Activated CD4-positive, CD25-positive, alpha-beta regulatory T cell treated with anti-CD3 and anti-CD28 coated beads, Interleukin-2, amount 50 U/mL, for 24 hours (primary cell): ENCODE measurements at places on chromosomes 1 and 21.

DNA sequence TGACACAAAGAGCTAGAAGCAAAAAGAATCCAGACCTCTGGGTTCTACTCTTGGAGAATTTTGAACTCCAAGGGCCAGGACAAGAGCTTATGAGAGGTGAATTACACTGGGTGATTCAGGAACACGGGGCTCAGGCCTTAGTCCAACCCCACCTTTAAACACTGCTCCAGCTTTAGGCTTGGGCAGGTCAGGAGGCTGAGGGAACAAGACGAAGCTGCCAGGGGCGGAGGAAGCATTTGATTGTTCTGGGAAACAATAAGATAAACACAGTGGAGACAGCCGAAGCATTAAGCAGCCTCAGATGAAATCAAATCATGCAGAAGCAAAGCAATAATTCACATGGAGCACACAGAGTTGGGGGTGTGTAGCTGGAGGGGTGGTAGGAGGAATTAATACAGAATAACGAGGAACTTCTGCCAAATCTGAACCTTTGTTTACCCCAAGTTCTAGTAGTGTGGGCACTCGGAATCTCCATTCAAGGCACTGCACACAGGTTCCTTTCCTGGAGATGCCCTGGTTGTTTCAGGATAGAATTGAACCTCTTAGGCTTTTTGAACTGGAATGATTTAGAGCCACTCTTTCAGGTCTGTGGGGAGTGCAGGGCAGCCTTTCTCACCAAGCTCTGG, 93.2 kb downstream of the PLXNA2 start:
- ATAC-seq: no peak

DNA sequence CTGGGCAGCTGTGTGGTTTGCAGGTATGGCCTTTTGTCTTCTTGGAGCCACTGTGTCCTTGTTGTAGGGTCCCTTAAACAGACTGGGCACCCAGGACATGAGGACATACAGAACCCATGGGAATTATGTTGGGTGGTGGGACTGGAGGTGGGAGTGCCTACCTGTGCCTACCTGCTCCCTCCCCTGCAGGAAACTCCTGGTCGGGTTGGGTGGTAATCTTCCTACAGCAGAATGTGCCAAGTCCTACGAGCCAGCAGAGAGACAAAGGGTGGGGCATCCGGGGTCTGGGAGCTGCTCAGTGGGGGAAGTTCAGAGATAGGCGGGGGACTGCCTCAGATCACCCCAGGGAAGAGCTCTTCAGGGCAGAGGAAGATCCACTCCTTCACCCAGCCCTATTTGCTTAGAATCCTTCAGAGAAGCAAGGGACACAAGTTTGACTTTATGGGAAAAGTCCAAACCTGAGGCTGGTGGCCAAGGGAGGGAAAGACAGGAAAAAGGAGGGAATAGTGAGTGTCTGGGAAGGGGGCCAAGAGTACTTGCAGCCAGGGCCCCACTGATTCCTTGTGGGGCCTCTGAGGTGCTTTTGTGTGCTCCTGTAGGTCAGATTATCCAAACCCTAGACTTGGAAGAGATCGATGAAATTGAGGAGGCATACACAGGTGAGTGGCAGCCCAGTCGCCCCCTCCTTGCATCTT, 58.3 kb downstream of the KIF21B start:
- ATAC-seq: no peak

DNA sequence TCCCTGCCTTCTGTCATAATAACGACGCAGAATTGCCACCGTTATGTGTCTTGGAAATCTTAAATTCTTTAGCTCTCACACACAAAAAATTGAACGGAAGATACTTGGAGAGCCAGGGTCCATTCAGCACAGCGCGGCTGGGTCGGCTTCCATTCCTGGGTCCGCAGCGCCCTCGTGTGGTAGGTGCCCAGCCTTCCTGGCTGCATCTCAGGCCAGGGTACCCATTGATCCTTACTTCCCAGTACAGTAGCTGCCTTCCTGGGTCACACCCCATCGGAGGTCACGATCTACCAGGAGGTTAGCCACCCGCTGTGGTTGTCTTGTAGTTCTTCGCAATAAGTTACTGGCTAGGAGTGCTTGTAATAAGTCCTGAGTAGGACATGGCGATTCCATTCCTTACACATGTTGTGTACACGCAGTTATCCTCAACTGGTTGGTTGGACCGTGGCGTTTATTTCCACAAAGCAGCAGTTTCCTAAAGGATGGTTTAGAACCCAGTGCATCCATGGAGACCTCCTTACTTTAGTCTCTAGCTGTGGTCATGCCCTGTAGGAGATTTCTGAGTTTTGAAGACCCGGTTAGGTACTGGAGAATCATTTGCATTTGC, 9.9 kb upstream of the MTARC1 start:
- ATAC-seq: peak; percentile 51

GRCh38 chr1:921011-921837, 2.5 kb upstream of the SAMD11 start:
- ATAC-seq: peak; percentile 54

DNA sequence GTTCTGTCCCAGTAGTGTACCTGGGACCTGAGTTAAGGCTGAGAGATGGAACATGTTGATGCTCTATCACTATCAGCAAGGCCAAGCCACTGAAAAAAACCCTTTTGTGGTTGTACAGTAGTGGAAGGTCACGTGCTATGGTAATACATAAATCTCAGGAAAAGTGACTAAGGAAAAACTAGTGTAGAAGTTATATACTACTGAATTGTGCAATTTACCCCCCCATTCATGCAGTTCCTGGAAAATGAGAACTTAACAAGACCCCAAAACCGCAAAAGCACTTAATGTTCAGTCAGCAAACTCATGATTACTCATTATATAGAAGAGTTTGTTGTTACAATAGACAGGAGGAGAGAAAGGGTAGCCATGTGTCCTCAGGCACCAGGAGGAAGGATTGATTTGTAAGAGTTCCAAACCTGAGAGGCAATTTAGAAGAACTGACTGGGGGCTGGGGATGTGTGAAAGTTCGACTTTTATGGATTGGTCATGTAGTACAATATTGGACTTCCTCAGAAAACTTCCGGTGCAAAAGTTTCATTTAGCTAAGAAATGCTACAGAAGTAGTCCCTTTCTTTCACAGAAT, 91.6 kb downstream of the RGL1 start:
- no peak for ATAC-seq

- ATAC-seq: no peak
Observed at GRCh38 chr1:203153989-203154821, 21.4 kb downstream of the MYBPH start.

DNA sequence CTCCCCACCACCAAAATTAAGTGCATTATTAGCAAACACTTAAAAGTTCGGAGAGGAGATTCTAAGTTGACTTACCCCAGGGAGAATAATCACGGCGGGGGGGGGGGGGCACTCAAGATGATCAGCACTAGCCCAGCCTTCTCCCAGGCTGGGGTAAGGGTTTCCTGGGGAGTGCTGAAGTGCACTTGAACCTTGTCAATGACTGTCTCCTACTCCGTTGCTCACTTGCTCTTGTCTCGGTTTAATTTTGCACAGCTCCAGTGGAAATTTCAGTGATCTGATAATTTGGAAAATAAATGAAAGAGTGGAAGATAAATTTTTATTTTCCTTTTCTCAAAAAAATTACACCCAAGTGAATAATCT, 59.2 kb downstream of the PBX1 start:
- ATAC-seq: no peak

- ATAC-seq: no peak
Observed at GRCh38 chr1:118334506-118334905, 149.5 kb upstream of the SPAG17 start.

DNA sequence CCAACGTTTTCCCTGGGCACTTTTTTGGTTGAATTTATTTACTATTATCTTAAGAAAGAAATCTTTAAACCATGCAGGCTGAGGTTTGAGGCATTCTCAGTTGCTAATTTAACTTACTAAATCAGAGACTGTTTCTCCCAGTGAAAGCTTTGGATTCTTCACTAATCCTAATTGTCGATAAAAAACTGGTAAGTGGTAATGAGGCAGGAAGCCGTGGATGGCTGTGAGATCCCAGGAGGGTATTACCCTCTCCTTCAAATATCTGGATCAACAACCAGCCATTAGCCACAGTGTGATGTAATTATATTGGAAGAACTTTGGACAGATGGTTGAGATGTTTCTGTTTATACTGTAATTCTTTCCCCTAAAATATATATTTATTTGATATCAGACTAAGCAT, 485.0 kb downstream of the DISC1 start:
- ATAC-seq: no peak

DNA sequence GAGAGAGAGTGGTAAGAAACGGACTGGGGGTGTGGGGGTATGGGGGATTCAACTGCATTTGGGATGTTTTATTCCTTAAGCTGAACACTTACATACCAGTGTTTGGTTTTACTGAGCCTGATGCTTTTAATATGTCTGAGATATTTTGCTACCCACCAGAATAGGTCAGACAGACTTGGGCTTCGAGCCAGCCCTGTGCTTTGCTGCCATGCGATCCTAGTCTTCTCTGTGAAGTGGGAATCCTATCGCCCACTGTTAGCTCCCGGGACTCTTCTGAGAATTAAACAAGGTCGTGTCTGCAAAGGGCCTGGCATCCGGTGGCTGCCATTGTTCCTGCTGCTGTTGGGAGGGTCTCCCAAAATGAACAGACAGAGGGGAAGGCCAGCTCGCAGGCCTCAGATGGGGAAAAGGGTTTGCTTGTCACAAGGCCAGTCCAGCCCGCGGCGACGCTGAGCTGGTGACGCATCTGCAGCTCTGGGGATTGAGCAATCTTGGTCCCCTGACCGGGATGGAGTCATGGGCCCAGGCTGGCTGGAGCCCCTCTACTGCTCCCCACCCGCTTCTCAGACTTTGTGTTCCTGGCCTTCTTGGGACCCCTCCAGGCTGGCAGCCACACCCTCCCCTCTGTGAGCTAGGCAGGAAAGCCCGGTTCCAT, 26.9 kb upstream of the ECE1 start:
- ATAC-seq: no peak

DNA sequence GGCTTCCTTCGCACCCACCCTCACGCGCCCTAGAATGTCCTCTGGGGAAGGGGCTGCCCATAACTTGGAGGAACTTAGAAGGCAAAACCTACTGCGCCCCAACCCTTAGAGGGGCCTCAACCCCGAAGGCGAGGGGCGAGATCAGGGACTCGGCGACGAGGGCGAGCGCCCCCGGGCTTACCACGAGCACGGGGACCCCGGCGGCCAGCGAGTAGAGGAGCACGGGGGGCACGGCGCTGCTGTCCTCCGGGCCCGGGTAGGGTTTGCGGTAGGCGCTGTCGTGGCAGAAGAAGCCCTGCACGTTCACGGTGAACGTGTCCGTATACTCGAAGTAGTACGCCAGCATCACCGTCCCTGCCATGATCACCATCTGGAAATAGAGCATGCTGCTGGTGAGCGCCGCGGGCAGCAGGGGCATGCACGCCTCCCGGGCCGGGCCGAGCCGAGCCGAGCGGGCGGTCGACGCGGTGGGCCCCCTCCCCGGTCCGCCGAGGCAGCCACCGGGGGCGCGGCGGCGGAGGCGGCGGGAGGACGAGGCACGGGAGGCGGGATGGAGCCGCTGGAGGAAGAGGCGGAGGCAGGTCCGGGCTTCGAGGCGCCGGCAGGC, 304 bp downstream of the PLPPR5 start:
- peak; percentile 51 for ATAC-seq

DNA sequence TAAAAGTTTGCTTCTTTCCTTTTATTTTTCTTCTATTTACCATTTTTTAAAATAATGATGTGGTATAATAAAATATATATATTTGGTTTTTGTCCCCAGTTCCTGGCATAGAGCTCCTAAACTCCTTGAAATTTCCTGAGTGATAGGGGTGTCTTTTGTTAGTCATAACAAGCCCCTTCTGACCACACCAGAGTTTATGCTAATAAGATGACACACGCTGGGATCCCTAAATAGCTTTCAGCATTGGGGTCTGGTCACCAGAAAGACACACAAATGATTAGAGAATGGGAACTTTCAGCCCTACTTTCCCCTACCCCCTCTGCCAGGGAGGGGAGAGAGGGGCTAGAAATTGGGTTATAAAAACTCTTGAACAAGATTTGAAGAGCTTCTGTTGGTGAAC, 56.2 kb downstream of the COL24A1 start:
- ATAC-seq: no peak

GRCh38 chr1:203031467-203031866, 5.2 kb downstream of the PPFIA4 start:
- no peak for ATAC-seq

- ATAC-seq: no peak
Observed at GRCh38 chr1:7651203-7651602, 119.9 kb upstream of the VAMP3 start.

GRCh38 chr1:117842408-117843170, 86.8 kb downstream of the GDAP2 start:
- ATAC-seq: no peak

GRCh38 chr1:84116558-84116957, 27.5 kb upstream of the PRKACB start:
- ATAC-seq: no peak

- ATAC-seq: no peak
Observed at GRCh38 chr1:91135799-91136198, 114.0 kb upstream of the ZNF644 start.

DNA sequence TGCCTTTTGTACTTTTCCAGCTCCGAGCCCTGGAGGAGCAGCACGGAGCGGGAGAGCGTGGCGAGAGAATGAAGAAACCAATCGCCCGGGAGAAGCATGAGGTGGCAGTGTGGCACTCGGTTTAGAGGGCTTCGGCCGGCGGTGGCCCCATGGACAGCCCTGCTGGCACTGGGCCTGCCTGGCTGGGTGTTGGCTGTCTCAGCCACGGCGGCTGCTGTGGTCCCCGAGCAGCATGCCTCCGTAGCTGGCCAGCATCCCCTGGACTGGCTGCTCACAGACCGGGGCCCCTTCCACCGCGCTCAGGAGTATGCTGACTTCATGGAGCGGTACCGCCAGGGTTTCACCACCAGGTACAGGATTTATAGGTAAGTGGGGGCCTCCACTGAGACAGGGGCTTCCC, 59.0 kb downstream of the BRINP2 start:
- ATAC-seq: no peak

- no peak for ATAC-seq
Observed at GRCh38 chr21:42847726-42848125, 31.6 kb downstream of the WDR4 start.

DNA sequence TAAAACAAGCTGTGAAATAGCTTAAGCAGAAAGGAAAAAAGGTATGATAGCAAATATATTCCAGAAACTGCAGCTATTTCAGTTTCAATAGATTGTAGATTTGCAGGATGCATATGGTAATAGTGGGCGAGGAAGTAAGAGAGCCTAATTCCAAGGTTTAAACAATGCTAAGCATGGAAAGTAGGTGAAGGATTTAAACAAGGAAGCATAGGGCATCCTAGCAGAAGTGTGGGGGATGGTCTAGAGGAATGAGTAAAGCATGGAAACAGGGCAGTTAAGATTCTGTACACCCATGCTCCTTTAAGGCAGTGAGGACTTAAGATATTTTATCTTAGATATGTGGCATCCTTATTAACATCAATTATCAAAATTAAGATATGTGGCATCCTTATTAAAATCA, 2.6 kb downstream of the IVNS1ABP start:
- ATAC-seq: no peak

GRCh38 chr1:41215623-41216022, 26.5 kb downstream of the SCMH1 start:
- no peak for ATAC-seq
